ENCODE measurements at places on chromosomes 5 and 9.

GRCh38 chr9:120538339-120538738 is 41.6 kb downstream of the CDK5RAP2 start:
- DNase-seq: no peak

- no peak for DNase-seq
These were observed 138.0 kb downstream of the GDNF start for GRCh38 chr5:37701868-37702267.

GRCh38 chr5:16049761-16050160 is 129.8 kb downstream of the MARCHF11 start:
- no peak for DNase-seq

- DNase-seq: no peak
These were observed 147.6 kb downstream of the GAPVD1 start for GRCh38 chr9:125409217-125409636.

GRCh38 chr9:134887219-134887618 is 6.6 kb downstream of the FCN2 start:
- DNase-seq: no peak

DNA sequence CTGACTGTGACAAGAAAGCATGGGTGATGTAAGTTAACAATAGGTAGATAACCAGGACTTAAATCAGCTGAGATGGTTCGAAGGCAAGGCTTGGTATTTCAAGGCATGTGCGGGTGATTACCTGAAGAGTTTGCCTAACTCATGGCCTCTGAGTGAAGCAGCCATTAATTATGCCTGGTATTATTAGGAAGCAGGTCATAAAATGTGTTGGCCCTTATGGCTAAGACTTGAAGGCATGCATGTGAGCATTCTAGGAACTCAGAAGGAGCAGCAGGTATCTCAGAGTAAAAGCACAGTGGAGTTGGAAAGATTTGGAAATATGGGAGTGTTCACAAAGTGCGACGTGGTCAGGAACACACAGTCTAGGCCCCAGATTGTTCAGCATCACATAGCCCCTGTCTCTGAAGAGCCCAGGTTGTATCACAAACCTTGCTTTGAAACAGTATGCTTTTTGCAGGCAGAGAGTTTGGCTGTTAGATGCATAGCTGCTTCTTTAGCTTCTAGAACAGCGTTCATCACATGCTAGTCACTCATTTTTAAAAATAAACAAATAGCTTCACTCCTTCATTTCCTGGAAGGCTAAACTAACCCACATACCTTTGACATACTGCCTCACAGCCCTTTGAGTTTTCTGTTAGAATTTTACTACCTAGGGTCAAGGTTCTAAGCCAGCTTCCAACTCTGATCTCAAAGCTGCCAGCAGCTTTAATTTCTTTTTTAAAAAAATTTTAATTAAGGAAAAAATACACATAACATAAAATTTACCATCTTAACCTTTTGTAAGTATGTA is 2.1 kb downstream of the HEXB start:
- no peak for DNase-seq

DNA sequence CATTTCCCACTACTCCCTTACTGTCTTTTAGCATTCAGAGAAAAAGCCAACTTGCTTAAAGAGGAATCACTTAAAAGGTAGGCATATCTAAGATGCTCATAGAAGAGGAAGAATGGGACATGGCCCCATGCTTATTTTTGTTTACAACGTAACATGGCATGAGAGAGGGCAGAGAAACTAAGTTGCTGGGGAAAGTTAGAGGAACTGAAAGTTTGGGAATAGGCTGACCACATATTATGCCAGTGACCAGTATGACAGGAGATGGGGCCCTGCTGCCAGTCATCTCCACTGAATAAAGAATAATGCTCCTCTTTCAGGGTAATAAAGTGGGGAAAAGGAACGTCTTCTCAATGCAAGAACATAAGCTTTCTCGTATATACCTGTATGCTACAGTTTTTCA is 1.9 kb downstream of the PLPP6 start:
- no peak for DNase-seq

DNA sequence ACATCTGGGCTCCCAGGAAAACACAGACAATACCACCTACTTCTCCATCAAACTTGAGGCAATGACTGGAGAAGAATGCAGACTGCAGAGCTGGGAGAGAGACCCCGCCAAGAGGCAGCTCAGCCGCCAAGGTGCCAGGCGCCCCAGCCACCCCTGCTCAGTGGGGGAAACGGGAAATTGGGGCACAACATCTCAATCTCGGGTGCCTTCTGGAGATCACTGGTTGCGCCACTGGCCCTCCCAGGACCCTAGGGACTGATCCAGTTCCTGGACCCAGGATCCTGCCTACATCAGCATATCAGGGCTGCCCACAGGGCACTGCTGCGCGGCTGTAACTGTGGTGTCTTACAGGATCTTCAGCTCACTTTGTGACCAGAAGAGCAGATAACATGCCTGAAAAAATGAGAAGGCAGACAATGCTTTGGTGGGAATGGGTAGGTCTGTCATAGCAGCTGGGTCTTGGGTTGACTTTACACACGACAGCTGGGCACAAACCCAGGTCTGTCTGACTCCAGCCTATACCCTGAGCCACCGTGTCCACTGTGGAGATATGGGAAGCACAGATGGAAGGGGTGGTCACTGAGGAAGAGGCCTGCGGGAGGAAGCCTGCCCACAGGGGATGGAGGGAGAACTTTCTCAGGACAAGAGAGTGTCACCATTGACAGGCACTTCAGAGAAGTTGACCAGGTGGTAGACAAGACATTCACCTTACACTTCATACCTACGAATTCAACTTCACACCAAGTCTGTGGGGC is 135.2 kb upstream of the RAPGEF1 start:
- no peak for DNase-seq

DNA sequence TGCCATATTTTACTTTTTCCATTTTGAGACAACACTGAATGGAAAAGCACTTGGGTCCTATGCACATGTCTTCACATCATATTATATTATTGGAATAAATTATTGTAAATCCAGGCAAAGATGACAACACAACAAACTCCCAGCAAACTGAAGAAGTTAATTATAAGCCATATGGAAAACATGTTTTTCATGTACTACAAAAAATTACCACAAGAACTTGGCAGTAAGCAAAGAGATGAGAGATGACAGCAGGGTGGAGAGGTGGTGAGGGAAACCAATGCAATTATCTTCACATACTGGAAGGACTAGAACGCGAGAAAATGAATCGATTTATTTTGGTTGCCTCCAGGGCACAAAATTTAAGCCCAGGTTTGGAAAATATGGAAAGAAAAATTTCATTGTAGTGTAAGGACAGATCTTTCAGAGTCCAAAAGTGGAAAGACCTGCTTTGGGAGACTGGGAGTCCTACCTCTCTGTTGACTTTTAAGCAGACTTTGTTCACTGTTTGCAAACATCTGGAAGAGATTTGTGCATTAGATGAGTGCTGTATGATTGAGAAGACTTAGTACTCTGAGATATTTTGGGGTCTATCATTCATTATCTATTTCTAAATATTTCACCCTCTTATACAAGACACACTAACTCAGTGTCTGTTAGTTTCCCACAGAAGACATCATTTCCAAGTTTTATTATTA is 138.0 kb downstream of the TMEM232 start:
- no peak for DNase-seq

- no peak for DNase-seq
These were observed 185.5 kb upstream of the KCNN2 start for GRCh38 chr5:114176356-114176755.

DNA sequence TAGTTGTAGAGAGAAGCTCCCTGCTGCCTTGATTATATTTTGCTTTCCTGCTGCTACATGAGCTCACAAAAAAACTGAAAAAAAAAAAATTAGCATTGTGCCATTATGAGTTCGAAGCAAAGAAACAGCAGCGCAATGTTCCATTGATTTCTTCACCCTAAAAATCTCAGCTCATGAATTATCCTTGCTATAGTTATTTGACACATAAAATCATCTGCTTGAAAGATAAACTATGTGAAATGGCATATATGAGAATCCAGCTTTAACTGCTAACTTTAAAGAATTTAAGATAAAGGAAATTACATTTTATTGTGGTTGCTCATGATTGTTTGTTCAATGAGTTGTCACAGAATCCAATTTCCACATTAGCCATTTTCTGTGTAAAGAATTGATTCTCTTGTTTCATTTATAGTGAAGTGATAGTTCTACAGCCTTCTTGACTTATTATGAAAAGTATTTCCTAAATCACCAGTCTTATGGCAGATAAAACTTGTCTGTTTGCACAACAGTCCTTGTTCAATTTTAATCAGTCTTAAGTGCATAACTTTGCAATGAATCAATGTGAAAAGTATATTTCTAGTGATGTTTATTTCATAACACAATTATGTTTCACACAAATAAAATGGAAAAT is 1275.0 kb upstream of the CDH9 start:
- DNase-seq: no peak

DNA sequence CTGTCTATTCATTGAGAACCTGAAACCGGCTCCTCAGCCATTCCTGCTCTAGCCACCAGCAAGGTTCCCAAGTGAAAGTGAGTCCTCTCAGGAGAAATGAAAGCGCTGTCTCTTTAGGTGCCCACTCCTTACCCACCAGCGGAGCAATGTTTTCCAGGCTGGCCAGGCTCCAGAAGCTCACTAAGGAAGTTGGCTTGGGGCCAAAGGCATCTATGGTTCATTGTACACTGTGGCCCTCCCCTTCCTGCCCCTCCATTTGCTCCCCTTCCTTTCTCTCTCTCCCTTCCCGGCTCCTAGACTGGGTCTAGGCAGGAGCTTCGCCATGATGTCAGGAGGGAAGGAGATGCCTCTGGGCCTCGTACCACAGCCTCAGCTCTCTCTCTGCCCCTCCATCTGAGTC is 1.1 kb upstream of the GABRP start:
- DNase-seq: no peak

Measured in activated naive CD4-positive, alpha-beta T cell treated with anti-CD3 and anti-CD28 coated beads, Interleukin-2, amount 50 U/mL, for 72 hours (primary cell).